ENCODE measurements at places on chromosomes 5 and 9. TPM values are rescaled to one million over a fixed set of nuclear protein-coding genes. Genes with fewer than 3 reads are reported as not detected.

ANKRD34B gene
- not detected for polyA plus RNA-seq

SLC23A1 gene
- polyA plus RNA-seq, result 0.10 TPM

RLN2 gene
- polyA plus RNA-seq, result not detected

PPP3R2 gene
- not detected for polyA plus RNA-seq

SPINK4 gene
- not detected for polyA plus RNA-seq

PCDHA13 gene
- polyA plus RNA-seq, result not detected

PCDHA5 gene
- not detected for polyA plus RNA-seq

ADAMTS12 gene
- 47.6 TPM for polyA plus RNA-seq

SHOC1 gene
- 0.07 TPM for polyA plus RNA-seq

DNA sequence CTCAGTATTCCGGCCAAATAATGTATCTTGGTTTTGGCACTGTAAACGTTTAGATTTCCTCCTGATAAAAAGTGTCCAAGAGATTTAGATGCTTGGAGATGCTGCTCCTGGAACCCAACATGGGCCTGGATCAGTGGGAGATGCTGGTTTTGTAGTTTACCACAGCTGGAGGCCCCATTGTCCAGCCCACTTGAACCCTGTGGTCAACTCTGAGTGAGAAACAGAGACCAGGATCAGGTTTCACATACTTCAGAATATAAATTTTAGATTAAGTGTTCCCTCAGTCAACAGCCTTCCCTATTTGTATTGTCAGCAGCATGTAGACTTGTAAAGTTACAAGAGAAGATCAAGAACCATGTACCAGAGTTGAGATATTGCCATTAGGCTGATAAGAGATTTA, 144.7 kb upstream of the C9orf72 start:
- no peak for DNase-seq

- no peak for DNase-seq
Measured at GRCh38 chr5:111326551-111326950, 102.4 kb downstream of the CAMK4 start.

GRCh38 chr5:146082798-146083197, 22.6 kb downstream of the PLAC8L1 start:
- no peak for DNase-seq

DNA sequence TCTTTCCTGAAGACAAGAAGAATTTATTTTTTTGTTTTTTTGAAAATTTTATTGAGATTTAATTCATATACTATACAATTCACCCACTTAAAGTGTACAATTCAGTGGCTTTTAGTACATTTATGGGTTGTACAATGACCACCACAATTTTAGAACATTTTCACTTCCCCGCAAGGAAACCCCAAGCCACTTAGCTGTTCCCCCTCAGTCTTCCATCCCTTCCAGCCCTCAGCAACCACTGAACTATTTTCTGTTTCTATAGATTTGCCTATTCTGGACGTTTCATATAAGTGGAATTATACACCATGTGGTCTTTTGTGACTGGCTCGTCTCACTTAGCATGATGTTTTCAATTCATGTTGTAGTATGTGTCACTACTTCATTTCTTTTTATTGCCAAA, 28.0 kb downstream of the DNAI1 start:
- DNase-seq, result no peak

DNA sequence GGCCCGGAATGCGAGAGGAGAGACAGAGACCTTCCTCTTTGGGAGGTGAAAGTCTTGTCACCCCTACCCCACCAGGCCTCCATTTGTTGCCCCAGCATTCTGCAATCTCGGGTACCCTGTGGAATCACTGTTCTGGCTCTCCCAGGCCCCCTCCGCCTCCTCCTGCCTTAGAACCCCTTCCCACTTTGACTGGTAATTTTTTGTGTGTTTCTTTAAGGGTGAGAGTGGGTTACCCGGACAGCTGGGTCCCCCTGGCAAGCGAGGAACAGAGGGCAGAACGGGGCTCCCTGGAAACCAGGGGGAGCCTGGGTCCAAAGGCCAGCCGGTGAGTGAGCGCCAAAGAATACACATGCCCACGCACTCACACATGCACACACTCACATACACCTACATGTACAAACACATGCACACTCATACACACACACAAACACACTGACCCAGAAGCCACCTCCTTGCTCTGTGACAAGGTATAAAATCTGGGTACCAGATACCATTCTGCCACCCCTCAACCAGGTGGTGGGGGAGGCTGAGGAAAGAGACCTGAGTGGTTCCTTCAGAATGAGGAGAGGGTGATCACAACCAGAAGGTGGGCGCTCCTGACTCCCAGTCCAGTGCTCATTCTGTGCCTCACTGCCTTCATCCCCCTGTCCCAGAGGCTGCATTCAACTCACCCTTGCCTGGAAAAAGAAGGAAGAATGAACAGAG, 30.9 kb upstream of the ORM1 start:
- no peak for DNase-seq

GRCh38 chr9:21110708-21111576, 30.7 kb downstream of the IFNW1 start:
- DNase-seq, result peak; percentile 56

DNA sequence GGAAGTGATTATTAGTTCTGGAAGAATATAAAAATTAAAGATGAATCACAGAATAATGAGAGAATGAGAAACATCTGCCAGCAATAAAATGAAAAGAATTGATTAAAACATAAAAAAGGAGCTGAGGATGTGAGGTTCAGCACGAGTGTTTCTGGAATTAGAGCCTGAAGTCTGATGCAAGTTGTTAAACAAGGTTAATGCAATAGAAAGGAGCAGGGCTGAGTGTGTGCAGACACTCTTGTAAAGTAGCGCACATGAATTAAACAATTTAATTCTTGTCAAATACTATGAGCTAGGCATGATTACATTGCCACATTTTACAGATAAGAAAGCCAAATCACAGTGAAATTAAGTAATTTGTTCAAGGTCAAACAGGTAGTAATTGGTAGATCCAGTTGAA, 384.2 kb downstream of the TAF11L14 start:
- DNase-seq, result no peak

- no peak for DNase-seq
Measured at GRCh38 chr5:120228262-120229031, 235.7 kb upstream of the PRR16 start.

DNA sequence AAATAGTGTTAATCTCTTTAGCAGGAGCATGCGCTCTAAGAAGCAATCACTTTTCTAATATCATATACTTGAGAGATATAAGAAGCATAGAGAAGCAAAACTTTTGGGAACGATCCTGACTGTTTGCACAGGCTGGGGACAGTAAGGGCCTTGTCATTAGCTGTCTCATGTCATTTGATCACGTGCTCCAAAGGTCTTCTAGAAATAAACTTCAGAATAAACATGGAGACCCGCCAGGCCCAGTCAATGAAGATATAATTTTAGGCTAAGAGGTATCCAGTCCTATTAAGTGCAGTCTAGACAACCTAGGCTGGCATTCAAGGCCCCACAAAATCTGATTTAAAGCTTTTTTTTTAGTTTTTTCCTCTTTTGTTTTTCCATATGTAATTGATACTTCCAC, 111.0 kb upstream of the APC start:
- DNase-seq, result no peak

DNA sequence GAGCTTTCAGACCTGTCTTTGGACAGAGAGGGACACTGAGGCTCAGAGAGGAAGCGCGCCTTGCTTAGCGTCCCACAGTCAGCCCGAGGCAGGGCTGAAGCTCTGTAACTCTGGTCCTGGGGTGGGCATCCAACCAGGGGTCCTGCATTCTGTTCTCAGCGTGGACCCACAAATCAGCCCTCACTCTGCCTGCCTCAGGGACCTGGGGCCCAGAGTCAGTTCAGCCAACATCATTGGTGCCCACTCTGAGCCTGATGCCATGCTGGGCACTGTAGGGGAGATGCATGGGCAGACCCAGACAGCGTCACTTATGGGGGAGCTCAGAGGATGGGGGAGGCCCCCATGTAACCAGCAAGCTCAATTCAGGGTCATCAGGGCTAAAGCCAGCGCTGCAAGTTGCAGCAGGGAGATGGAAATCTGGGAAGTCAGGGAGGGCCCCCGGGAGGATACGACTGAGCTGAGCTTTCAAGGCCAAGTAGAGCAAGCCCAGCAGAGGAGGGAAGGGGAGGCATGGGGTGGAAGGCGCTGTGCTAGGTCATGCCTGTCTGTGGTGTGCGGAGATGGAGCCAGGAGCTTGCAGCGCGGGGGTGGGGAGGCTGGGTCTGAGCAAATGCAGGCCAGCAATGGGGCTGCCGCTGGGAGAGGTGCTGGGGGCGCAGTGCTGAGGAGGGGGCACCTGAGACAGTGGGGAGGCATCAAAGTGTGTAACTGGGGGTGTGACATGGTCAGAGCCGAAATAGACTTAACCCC, 21.1 kb downstream of the CORO2A start:
- no peak for DNase-seq

DNA sequence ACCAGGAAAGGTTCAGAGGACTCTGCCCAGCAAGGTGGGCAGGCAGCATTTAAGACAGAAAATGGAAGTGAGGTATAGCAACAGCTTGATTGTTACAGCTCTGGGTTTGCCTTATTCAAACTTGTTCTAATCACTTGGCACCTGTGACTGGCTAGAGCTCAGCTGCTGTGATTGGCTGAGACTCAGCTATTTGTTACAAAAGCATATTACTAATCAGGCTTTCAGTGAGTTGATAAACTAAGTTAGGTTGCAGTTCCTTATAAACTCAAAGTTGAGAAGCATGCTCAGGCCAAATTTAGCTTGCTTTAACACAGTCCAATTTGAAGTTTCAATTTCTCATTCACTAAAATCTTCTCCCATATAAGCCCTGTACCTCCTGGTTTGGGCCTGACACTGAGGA, 56.3 kb downstream of the GDA start:
- DNase-seq, result no peak

GRCh38 chr9:91913096-91913495, 36.9 kb downstream of the ROR2 start:
- no peak for DNase-seq

- no peak for DNase-seq
Measured at GRCh38 chr5:123814801-123815470, 303.0 kb downstream of the CSNK1G3 start.

DNA sequence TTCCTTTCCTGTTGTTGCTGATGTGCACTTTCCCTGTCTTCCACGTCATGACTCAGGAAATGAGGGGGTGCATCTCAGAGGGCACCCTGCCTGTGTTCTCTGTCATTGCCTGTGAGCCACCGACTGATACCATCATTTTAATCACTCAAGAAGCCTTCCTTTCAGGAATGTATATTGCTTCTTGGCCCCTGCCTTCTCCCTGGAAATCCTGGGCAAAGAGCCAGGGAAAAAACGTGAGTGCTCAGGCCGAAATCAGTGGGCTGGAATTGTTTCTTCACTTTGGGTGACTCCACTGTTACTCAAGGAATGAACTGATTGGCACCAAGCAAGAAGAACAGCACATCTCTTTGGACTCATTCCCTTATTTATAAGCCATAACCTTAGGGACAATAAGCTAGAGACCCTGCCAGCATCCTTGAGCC, 126.1 kb downstream of the SNX18 start:
- DNase-seq, result no peak

DNA sequence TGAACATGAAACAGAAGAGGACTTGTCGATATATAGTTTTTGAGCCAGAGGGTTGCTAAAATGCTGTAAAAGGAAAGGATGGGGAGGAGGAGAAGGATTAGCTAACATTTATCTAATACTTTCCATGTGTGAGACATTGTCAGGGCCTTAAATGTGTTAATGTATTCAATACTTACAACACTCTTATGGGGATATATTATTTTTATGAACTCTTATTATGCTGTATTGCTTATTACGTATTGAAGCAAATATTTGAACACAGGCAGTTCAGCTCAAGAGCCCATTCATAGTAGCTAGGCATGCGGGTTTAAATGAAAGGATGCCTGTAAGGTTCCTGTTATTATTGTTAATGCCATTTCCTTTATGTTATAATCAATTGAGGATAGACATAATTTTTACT, 391.5 kb downstream of the CCDC171 start:
- DNase-seq, result no peak

- DNase-seq, result peak; percentile 29
Measured at GRCh38 chr5:40781843-40782409, 16.2 kb downstream of the PRKAA1 start.

DNA sequence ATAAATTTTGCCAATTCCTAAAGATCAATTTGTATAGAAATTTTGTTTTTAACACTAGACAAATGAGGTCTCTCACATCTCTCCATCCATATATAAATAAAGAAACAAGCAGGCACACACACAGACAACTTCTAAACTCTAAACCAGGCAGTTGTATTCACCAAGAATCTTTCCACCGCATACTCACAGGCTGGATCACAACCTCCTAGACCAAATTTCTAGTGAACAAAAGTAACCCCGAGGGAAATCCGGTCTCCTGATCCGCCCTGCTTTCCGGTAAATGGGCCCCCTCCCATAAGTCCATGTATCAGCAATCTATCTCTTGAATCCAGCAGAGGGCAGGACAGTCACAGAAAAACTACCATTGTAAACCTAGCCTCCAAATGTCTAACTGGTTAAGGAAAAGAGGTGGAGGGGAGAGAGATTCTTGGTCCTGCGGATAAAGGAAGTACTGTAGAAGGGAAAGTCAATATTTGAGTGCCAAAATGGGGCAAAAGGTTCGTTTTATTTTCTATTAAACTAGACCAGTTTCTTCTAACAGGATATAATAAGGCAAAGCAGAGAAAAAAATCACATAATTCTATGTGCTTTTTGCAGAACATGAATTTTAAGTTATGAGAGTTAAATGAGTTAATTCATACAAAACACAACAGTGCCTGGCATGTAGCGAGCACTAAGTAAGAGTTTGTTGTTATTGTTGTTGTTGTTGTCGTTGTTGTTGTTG, 4.8 kb upstream of the SMU1 start:
- DNase-seq, result peak; percentile 72

DNA sequence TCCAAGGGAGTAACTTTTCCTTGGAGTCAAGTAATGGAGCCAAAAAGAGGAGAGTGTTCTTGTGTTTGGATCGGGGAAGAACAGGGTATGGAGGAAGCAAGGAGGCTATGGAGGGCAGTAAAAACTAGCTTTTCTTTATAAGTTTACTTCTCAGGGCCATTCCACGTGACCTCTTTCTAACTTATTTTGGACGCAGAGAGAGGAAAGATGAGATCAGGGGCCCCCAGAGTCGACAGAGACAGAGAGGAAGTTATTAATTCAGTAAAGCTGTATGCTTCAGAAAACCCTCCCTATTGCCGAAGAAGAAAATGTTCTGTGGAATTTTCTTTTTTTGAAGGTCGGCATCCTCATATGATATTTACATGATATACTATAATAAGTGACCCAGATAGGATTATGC, 233.8 kb upstream of the MPDZ start:
- no peak for DNase-seq

- no peak for DNase-seq
Measured at GRCh38 chr9:89256642-89257041, 54.4 kb upstream of the CKS2 start.
